ENCODE measurements at places on chromosomes 7 and 10. TPM values are rescaled to one million over a fixed set of nuclear protein-coding genes. Genes with fewer than 3 reads are reported as not detected.

- DNase-seq: no peak
Measured at GRCh38 chr7:138658889-138659288, 42.3 kb downstream of the SVOPL start.

GRCh38 chr7:21867226-21867625 lies 78.5 kb downstream of the CDCA7L start:
- DNase-seq: no peak

The GDF10 gene
- 0.19 TPM for total RNA-seq

The VIPR2 gene
- total RNA-seq: 3.0 TPM

The HMX2 gene
- total RNA-seq: 1.1 TPM

- no peak for DNase-seq
Measured at GRCh38 chr10:42690449-42691360, 52.3 kb upstream of the ZNF33B start.

DNA sequence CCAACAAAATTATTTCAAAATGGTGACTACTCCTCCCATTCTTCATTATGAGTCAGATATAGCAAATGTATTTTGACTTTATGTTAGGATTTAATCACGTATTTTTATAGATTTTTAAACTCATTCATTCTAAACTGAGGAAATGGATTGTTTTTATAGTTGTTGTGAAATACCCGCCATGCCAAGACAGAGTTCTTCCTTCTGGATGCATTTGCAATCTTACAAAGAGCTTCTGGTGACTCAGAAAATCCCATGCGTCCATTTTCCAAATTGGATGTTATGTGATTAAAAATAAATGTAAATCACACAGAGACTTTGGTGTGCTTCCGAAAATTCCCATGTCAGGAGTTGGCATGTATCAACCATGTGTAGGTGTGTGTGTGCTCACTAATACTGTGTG lies 179.3 kb downstream of the TRIL start:
- no peak for DNase-seq

The PCLO gene
- 0.02 TPM for total RNA-seq

Data from activated T-cell treated with anti-CD3 and anti-CD28 coated beads, Interleukin-2, amount 50 U/mL, for 72 hours (primary cell).